ENCODE measurements at places on chromosomes 11 and 22.

DNA sequence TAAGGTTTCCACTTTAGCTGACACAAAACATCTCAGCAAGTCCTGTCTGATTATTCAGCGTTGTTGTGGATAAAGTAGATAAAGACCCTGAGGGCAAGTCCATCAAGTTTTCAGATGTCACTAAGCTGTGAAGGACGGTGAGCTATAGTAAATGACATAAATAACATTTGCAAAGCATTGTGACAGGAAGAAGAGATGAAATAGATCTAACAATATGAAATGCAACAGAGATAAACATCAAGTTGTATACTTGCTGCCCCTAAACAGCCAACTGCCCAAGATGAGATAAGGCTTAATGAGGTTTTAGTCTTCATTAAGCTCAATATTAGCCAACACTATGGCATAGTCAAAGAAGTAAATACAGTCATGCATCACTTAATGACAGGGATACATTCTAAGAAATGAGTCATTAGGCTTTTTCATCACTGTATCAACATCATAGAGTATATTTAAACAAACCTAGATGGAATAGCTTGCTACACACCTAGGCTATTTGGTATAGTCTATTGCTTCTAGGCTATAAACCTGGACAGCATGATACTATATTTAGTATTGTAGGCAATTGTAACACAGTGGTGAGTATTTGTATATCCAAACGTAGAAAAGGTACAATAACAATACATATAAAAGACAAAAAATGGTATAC, 625.1 kb upstream of the ANO5 start:
- no peak for DNase-seq

DNA sequence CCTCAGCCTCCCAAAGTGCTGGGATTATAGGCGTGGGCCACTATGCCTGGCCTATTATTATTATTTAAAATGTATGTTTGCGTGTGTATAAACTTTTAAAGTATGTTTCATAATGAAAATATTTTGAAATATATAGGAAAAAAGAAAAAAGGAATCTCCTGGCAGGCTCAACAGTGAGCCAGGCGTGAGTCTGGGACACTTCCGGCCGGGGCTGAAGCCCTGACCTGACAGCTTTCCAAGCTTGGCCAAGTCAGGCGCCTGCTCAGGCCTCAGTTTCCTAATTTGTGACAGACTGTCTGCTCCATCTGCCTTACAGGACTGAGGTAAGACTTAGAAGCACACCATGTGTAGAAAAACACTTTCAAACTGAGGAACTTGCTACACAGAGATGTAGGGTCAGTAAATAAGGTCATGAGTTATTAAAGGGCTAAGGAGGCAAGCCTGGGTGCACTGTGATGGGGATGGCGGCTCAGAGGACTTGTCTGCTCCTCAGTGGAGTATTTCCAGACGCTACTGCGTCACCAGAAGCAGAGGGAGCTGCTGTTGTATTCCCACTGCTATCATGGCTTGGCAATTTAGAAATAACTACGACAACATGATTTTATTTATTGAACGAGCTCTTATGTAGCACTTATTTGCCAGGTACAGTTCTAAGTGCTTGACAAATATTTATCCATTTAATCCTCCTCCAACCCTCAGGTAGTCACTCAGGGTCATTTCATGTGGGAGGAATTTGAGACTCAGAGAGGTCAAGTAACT, 100.1 kb downstream of the PRR5L start:
- DNase-seq = no peak

GRCh38 chr11:72807792-72808191, 6.4 kb upstream of the ATG16L2 start:
- DNase-seq = no peak

- no peak for DNase-seq
These were observed 4.3 kb upstream of the NHERF4 start for GRCh38 chr11:119180729-119181676.

- no peak for DNase-seq
These were observed 1219.8 kb upstream of the RAG2 start for GRCh38 chr11:37817727-37818270.

- DNase-seq = no peak
These were observed 545 bp downstream of the FEN1 start for GRCh38 chr11:61793083-61793828.

GRCh38 chr11:65505466-65506289, 6.8 kb downstream of the MALAT1 start:
- DNase-seq = no peak

- no peak for DNase-seq
These were observed 408.9 kb downstream of the OPCML start for GRCh38 chr11:133123366-133123765.

DNA sequence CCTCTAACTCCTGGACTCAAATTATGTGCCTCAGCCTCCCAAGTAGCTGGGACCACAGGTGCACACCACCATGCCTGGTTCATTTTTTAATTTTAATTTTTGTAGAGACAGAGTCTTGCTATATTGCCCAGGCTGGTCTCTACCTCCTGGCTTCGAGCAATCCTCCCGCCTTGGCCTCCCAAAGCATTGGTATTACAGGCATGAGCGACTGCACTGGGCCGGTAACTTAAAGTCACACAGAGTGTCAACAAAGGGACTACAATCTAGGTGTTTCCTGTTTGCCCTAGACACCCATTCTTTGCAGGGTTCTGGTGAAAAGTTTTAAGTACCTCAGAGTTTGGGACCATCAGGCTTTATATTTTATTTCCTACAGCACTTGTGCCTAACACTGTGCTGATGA, 8.4 kb downstream of the UVRAG start:
- no peak for DNase-seq

- DNase-seq = peak; percentile 65
These were observed 4.4 kb downstream of the CAVIN3 start for GRCh38 chr11:6315811-6316425.

GRCh38 chr11:26930518-26931247, 63.2 kb upstream of the FIBIN start:
- no peak for DNase-seq

DNA sequence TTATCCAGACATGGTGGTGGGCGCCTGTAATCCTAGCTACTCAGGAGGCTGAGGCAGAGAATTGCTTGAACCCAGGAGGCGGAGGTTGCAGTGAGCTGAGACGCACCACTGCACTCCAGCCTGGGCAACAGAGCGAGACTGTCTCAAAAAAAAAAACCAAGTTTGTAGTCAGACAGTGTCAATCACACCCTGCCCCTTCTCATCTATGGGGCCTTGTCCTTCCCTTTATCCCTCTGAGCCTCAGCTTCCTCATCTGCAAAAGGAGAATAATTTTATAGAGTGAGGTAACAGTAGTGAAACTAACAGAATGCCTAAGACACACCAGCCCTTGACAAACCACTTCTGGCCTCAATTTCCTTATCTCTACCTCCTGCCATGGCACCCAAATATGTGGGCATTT, 10.7 kb downstream of the BCL9L start:
- no peak for DNase-seq

Data from germinal center (tissue), 1 donor.